ENCODE measurements at places on chromosomes 6 and 20.

GRCh38 chr6:53898026-53898795 lies 103.4 kb downstream of the LRRC1 start:
- DNase-seq: no peak

DNA sequence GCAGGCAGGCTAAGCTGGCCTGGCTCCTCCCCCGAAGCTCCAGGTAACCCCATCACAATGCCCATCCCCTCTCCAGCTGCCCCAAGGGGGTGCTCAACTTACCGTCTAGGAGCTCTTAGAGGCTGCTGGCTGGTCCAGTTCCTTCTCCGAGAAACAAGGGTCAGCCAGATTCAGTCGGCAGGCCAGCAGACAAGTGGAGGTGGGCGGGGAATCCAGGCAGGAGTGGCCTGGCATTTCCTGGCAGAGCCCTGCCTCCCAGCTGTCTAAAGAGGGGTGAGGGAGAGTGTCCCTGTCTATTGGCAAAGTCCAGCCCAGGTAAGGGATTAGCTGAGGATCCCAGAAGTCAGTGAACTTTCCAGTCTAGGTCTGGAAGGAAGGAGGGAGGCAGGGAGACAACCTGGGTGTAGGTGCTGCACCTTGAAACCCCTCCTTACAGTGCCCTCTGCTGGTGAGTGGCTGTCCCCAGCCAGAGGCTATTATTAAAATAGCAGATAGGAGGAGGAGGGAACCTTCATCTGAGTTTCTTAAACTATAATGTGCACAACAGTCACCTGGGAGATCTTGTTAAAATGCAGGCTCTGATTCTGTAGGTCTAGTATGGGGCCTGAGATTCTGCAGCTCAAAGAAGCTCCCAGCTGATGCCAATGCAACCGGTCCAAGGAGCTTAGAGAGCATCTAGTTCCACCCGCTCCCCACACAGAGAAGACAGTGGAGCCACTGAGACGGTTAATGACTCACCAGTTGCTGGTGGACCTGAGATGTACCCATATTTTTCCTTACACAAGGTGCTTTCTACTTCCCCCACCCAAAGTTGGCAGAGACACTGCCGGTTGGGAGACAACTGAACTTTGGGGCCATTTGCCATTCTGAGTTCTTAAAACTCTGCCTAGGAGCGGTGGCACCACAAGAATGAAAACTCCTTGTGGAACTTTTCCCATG lies at the start of gene UNC5CL:
Gene UNC5CL, minus strand, starts transcription at position 162 of the 939 bp plus-strand sequence. CDS start 4,147 bp downstream, outside the sequence.
- peak; percentile 7 for DNase-seq

DNA sequence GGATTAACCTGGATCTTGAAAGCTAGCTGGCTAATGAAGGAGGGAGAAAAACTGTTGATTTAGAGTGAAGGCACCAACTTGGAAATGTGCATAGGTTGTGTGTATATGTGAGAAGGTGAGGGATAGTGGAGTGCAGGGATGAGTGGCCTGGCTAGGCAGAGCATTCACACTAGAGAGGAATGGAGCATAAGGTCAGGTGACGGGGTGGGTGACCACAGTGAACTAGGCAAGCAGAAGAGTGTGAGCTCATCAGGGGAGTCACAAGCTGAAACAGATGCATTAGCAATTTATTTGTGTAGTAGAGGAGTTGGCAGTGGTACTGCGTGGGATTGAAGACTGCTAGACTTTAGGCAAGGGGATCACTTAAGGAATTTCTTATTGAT lies 10.5 kb downstream of the ANKRD66 start:
- DNase-seq: no peak

DNA sequence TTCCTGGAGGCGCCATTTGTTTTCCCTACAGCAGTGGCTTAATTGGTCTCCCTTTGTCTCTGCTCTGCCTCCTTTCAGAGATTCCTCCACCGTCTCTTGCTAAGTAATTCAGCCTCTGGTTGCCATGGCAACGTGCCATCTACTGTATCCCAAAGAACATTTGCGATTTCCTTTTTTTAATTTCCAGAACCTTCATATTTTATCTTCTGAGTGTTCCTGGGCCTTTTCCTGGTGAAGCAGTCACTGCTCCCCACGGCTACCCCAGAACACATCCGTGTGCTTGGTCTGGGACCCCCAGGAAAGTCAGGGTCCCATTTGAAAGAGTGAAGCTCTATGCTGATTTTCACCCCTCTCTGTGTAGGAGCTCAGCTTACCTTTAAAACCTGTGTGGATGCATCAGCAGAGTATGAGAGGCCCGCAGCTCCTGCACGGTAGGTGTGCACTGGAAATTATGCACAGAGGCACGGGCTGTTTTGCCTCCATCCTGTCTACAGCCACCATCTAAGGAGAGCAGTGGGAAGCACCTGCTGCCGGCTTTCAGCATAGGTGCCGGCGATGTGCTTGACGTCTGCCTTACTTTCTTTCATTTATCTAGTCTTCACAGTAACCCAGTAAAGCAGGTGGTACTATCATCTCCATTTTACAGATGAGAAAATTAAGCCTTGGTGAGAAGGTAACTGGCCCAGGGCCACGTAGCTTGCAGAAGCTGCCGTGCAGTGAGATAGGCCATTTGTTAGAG lies 122.8 kb downstream of the SYCP2 start:
- DNase-seq: no peak

DNA sequence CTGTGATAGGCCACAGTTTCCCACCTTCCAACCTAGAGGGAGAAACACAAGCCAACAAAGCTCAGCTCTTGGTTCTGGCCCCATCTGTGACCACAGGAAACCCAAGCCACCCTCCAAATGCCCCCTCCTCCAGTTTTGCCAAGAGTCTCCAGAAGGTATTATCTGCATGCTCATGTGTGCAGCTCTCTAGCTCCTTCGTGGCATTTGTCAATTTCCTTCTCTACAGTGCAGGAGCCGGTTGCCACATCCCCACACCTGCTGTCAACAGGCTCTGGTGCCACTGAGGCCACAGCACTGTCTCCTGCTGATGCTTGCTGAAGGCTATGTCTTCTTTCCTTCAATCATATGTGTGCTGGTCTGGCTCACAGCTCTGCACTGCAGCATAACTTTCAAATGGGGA lies 177.2 kb downstream of the CLIC5 start:
- DNase-seq: no peak

GRCh38 chr6:109626311-109626710 lies 64.7 kb downstream of the AK9 start:
- DNase-seq: no peak

- DNase-seq: no peak
Observed at GRCh38 chr6:27776504-27776903, 135.7 kb downstream of the OR2B2 start.

DNA sequence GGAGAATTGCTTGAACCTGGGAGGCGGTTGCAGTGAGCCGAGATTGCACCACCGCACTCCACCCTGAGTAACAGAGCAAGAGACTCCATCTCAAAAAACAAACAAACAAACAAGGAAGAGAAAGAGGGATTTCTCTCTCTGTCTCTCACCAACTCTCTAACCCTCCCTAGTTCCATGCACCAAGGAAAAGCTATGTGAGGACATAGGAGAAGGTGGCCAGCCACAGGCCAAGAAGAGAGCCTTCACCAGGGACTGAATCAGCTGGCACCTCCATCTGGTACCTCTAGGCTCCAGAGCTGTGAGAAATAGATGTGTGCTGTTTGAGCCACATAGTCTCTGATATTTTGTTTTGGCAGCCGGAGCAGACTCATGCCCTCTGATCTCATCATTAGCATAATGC lies 9.0 kb upstream of the FAM110A start:
- no peak for DNase-seq

GRCh38 chr6:137086031-137086430 lies 41.3 kb upstream of the IL20RA start:
- no peak for DNase-seq

DNA sequence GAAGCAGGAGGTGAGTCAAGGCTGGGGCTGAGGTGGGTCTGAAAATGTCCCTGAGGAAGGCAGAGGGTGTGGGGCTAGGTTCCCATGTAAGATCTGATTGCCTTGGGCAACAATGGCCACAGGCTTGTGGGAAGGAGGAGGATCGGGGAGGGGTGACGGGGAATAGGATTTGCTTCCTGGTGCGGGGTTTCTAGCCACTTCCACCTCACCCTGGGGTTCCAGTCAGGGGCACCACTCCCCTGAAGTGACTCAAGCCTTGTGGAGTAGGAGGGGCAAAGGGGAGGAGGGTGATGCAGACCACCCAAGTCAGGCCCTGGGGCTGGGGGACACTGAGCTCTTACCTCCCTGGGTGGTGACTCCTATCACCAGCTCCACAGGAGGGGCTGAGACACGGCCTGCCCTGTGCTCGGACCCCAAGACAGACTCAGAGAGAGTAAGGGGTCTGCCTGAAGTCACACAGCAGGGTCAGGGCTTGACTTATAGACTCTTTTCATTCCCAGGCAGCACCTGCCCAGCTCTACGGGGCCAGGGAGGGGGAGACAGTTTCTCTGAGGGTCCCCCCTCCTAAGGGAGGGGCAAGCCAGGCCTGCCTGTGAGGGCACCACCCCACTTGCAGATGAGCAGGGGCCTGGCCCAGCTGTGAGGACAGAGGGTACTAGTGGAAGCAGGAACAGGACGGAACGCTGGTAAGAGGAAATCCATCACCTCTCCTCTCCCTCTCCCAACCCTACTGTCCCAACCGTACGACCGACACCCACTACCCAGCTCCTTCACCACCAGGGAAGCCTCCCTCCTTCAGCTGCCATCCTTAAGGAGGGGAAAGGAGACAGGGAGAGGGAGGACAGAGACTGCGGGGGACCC lies 12.4 kb upstream of the SPDEF start:
- DNase-seq: no peak

GRCh38 chr6:119978274-119978889 lies 628.8 kb upstream of the MAN1A1 start:
- no peak for DNase-seq

GRCh38 chr20:43565758-43566104 lies 6.9 kb downstream of the SGK2 start:
- no peak for DNase-seq

GRCh38 chr20:43936805-43937204 lies 22.2 kb downstream of the TOX2 start:
- no peak for DNase-seq

- DNase-seq: peak; percentile 3
Observed at GRCh38 chr6:53179961-53180651, 31.5 kb upstream of the GCM1 start.

DNA sequence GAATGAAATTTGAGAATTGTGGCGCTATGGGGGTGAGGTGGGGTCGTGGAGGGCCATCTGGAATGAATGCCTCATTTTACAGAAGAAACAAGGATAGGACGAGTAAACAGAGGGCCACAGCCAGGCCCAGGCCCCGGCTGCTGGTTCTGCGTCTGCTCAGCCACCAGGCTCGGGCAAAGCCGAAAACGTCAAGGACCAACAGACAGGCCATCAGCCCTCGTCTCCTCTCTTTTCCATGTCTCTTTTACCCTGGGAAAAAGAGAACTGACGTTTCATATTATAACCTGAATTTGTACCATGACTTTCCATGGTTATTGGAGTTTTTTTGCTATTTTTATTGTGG lies 212.4 kb upstream of the ARID1B start:
- no peak for DNase-seq

DNA sequence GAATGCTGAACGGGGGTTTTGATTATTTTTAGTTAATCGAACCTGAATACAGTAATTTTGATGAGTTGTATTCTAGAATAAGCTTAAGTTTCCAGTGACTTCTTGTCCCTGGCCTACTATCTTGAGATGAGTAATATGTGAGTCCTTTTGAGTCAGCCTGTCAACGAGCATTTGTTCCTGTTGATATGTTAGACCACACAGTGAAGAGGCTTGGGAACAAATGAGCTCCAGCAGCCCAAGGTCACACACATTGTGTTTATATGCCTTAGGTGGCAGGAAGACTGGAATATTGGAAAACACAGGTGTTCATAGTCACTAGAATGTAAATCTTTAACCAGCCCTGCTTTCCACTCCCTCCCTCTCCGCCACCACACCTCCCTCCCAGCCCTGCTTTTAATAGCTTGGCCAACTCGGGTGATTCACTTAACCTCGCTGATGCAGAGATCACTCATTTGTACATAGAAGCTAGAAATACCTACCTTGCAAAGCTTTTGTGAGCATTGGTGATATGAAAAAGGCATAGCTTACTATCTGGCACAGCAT lies 9.1 kb downstream of the SMPDL3A start:
- no peak for DNase-seq

- DNase-seq: no peak
Observed at GRCh38 chr20:45969712-45970634, 2.0 kb downstream of the ZNF335 start.

GRCh38 chr6:137692806-137693205 lies 174.3 kb upstream of the TNFAIP3 start:
- no peak for DNase-seq

DNA sequence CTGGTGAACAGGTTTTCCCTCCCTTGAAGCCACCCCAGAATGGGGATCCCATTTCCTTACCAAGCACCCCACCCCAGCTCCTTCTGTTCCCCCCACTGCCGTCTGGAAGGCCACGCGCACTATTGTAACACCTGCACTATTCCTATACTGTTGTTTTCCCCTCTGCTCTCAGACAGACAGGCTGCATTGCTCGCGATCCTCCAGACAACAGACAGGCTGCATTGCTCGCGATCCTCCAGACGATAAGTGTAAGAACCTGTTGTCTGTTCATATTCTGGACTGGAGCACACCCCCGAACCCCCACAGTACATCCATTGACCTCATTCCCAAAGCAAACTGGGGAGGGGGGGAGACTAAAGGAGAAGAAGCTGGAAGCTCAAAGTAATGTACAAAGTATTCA lies 72.7 kb downstream of the LY86 start:
- no peak for DNase-seq

- no peak for DNase-seq
Observed at GRCh38 chr6:44062771-44063560, 64.3 kb downstream of the MRPL14 start.

DNA sequence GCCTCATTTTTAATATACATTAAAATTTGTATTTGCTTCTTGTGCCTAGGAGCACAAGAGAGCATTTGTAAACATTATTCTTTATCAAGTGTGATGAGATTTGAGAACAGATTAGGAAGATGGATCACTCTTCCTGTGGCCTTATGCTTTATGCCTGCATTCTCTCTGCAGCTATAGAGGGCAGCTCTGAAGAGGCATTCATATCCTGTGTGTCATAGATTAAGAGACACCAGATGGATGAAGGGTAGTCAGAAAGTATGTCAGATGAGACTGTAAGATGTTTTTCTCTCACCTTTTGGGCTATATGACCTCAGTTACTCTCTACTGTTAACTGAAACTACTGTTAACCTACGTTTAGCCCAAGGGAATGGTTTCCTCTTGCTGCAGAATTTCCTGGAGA lies 61.4 kb downstream of the DNAH8 start:
- DNase-seq: no peak

DNA sequence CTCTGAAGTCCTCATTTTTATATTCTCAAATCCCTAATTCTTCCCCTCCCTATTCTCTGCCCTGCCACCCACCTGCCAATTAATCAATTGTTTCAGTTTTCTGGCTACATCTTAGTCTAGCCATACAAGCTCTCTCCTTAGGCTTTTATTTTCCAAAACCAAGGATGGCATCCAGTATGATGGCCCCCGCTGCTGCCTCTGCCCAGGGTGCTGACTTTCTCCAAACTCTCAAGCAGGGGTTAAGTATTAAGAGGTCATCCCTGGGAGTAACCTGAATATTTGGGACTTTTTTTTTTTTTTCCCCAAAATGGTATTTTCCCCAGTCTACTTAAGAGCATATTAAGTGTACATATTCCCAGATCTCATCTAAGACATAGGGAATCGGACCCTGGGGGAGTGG lies 183.8 kb downstream of the DHX35 start:
- no peak for DNase-seq

- DNase-seq: no peak
Observed at GRCh38 chr6:170393807-170394399, 87.3 kb downstream of the FAM120B start.

GRCh38 chr6:145743332-145743731 lies 8.0 kb upstream of the EPM2A start:
- DNase-seq: no peak

- DNase-seq: no peak
Observed at GRCh38 chr6:50461696-50462095, 251.6 kb upstream of the TFAP2D start.

GRCh38 chr20:1034415-1034789 lies 32.3 kb upstream of the RSPO4 start:
- no peak for DNase-seq
